Stimulated activated CD4-positive, alpha-beta T cell treated with anti-CD3 and anti-CD28 coated beads, Interleukin-15, amount 100 ng/mL, for 1 hour (primary cell): ENCODE measurements at places on chromosomes 3 and 15.

DNA sequence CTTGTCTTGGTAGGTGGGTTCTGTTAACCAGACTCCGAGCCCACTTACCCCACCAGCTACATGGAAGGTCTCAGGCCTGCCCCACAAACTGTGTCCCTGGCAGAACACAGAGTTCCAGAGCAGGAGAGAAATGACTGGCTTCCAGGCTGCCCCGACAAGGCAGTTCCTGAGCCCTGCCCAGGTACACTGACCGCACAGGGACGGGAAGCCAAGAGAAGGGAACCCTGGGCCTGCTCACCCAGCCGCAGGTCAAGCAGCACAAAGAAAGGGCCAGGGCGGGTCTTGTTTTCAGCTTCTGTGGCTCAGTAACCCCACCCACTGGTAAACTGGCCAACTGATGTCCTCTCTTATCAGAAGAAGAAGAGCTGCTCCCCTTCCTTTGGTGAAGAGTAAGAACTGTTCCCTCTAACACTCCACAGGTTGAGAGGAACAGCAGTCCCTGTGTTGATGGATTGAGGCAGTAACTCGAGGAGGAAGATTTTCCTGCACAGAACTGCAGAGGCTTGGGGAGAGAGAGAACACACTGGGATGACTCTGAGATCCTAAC, 68.4 kb downstream of the CRTC3 start:
- DNase-seq: no peak

- no peak for DNase-seq
Measured at GRCh38 chr3:142028243-142028777, 121.0 kb downstream of the TFDP2 start.

DNA sequence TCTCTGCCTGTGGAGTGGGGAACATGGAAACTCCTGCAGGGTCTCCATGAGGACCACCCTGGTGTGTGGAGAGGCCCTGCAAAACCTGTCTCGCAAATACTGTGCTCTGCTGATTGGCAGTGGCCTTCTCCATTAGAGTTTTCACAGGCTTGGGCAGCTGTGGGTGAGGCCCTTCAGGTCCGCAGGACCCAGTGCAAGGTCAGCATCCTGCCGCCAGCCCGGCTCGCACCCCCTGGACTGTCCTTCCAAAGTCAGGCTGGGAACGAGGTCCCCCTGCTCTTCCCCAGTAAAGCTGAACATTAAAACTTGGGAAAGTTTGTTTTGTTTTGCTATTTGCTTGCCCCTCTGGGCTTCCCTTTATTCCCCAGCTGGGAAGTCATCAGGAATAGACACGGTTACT, 85.0 kb upstream of the PLXNA1 start:
- DNase-seq: no peak

DNA sequence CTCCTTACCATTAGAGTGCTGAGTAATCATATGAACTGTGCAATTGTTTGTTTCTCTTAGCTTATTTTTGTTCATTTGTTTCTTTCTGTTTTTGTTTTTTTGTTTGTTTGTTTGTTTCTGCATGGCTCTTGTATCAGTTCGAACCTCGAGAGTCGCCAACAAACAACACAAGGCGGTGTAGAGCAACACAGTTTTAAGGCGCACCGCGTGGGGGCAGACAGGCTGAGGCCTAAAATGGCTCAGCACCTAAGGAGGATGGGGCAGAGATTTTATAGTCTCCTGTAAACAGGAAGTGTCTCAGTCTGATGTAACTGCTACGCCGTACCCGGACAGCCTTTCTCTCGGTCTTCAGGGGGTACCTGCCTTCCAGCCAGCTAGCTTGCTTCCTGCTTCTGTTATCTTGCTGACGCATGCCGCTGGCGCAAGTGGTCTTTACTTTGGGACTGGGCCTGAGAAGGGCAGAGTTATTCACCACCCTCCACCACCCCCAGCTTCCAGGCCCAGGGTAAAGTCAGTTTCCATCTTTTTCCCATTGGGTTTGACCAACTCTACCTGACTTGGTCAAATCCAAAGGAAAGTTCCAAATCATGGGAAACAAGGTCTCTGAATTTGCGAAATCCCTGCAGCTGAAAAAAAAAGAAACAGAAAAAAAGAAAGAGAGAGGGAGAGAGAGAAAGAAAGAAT, 25.8 kb upstream of the MFGE8 start:
- no peak for DNase-seq

- no peak for DNase-seq
Measured at GRCh38 chr3:76866729-76867408, 173.0 kb upstream of the ROBO2 start.

- DNase-seq: no peak
Measured at GRCh38 chr3:138774529-138775253, 60.0 kb downstream of the PIK3CB start.

GRCh38 chr15:48644467-48644826, 1.1 kb downstream of the FBN1 start:
- no peak for DNase-seq

DNA sequence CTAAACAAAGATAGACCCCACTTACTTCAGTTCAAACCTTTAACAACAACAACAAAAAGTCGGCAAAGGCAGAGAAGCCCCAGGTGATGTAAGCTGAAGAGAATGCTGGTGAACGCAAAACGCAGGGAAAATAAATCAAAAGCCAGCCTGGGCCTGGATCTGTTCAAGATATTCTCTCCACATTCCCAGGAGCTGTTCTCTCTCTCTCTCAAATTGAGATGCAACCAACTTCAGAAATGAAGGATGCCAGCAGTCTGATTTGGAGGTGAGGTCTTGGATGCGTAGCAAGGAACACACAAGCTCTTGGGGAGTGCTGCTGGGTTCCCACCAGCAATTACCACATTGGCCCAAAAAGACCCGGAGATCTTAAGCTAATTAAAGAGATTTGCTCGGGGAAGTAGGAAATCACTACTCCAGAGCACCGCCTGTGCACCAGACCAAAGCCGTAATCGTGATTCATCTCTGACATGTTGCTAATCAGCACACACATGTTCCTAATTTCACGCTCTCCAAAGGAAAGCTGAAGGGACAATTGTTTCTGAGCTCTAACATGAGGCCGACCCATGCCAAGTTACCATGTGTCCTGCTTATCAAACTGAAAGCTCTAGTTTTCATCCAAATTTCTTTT, 37.1 kb downstream of the IL17RD start:
- DNase-seq: no peak

- no peak for DNase-seq
Measured at GRCh38 chr15:61199681-61200080, 29.4 kb downstream of the RORA start.

- DNase-seq: no peak
Measured at GRCh38 chr3:197122394-197122793, 92.8 kb upstream of the MELTF start.

- DNase-seq: no peak
Measured at GRCh38 chr3:78880603-78881461, 887.0 kb downstream of the ROBO1 start.

- DNase-seq: no peak
Measured at GRCh38 chr3:123481071-123481470, 32.2 kb upstream of the ADCY5 start.

DNA sequence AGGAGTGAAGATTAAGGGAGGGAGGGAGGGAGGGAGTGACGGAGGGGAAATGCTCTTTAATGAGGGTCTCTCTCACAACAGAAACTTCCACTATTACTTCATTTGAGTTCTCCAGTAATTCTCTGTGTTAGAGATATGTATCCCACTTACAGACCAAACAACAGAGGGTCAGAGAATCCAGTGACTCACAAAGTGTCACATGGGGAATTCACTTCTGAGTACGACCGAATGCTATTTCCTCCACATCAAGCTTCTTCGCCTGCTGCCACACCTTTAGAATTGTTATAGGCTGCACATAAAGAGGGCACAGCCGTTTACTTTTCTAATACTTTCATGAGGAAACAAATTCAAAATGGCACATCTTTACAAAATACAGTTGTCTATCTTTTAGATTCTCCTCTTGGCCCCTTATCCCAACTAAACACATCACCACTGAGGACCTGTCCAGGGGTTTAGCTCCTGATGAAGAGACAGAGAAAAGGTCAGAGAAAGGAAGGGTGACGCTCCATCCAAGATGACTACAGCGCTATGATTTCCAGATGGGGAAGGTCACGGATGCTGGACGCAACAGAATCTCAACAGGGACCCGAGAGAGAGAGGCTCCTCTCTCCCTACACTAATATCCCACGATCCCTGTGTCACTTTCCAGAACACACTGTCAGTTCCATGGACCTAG, 119.0 kb downstream of the XXYLT1 start:
- DNase-seq: no peak

GRCh38 chr3:24368605-24369004, 126.0 kb downstream of the THRB start:
- DNase-seq: no peak

GRCh38 chr15:93803421-93804152, 427.8 kb upstream of the MCTP2 start:
- DNase-seq: no peak

GRCh38 chr3:4834403-4834866, 144.8 kb upstream of the BHLHE40 start:
- DNase-seq: peak; percentile 30

GRCh38 chr15:74240002-74240568, 4.0 kb downstream of the CCDC33 start:
- no peak for DNase-seq
